ENCODE measurements at places on chromosomes 1 and 21.

GRCh38 chr1:111730706-111731105, 8.5 kb downstream of the INKA2 start:
- DNase-seq: no peak

GRCh38 chr1:82052563-82052962, 251.8 kb downstream of the ADGRL2 start:
- no peak for DNase-seq

DNA sequence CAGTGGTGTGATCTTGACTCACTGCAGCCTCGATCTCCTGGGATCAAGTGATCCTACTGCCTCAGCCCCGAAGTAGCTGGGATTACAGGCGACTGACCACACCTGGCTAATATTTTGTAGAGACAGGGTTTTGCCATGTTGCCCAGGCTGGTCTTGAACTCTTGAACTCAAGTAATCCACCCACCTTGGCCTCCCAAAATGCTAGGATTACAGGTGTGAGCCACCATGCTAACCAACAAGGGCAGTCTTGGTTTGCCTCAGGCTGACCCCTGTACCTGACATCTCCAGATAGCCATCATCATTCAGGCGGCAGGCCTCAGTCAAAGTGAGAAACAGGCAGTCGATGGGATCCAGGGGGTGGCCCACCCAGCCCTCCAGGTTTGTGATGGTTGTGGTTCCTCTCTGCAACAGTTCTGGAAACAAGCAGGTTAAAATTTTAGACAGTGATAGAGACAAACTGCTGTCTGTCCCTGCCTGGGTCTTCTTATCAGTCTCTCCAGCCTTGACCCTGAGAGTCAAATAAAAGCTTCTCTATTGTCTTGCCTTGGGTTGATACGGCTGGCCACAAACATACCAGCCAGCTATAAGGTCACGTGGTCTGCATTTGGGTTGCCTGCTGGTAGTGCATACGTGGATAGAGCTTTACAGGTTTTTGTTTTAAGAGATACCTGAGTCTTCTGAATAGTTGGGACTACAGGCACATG, 26.8 kb downstream of the UROD start:
- no peak for DNase-seq

GRCh38 chr1:116870300-116870699, 39.4 kb upstream of the PTGFRN start:
- no peak for DNase-seq

DNA sequence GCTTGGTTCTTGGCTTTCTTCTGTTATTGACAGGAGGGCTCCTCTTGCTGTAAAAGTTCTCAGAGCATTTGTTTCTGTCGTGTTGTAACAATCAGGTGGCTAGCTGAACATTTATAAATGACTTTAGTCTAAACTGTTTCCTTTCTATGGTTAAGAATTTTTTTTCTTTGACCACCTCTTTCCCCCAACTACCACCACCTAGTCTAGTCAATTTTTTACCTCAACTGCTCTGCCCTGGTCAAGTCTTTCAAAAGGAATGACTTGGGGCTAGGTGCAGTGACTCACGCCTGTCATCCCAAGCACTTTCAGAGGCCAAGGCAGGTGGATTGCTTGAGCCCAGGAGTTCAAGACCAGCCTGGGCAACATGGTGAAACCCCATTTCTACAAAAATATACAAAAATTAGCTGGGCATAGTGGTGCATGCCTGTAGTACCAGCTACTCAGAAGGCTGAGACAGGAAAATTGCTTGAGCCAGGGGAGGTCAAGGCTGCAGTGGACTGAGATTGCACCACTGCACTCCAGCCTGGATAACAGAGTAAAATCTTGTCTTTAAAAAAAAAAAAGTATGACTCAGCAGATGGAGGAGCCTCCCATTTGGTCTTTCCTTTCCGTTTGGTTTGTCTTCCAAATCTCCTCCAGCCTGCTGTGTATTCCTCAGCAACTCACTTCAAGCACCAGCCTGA, 40.7 kb downstream of the MAP3K21 start:
- no peak for DNase-seq

GRCh38 chr1:247281001-247281574, 25.2 kb downstream of the VN1R5 start:
- no peak for DNase-seq

- no peak for DNase-seq
These were observed 131.3 kb downstream of the TOMM20 start for GRCh38 chr1:234997201-234997895.

DNA sequence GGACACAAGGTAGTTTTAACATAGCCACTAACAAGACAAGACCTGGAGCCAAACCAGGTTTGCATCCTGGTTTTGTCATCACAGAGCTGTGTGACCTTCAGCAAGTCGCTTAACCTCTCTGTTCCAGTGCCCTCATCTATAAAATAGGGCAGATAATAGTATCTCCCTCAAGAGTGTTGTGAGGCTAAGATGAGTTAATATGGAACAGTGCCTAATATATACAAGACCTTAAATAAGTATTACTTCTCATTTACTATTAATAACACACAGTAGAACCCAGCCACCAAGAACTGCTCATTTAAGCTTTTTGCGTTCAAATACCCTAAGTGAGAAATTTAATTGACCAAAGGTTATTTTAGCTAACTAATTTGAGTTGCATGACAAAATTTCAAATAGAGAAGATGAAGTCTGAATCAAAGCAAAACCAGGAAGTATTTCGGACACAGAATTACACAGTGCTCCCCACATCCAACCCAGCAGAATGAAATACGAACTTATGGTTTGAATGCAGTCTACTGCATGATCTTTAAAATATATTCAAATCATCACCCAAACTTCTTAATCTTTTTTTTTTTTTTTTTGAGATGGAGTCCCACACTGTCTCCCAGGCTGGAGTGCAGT, 123.9 kb upstream of the KRTAP19-8 start:
- no peak for DNase-seq

GRCh38 chr1:181947441-181947840, 114.1 kb downstream of the ZNF648 start:
- no peak for DNase-seq

- DNase-seq: no peak
These were observed 59.6 kb downstream of the MEGF6 start for GRCh38 chr1:3551711-3552110.

GRCh38 chr21:34511181-34511580, 829 bp downstream of the KCNE1 start:
- DNase-seq: no peak

GRCh38 chr1:85983316-85983715, 173.3 kb downstream of the COL24A1 start:
- no peak for DNase-seq

DNA sequence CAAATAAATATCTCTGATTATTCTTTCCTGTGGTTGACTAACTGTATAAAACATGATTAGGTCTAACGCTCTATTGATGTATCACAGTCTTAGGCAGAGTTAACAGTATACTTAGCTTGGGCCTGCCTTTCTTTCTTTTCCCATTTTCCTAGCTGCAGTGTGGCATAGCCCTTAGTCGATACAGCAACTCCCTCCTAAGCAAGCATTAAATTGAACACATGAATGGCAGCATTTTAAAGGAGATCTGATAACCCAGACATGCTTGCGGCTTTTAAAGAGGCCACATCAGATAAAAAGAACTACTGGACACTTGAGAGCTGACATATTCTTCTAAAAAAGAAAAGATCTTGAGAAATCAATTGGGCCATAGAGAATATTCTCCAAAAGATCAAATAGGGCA, 312.0 kb upstream of the TMPRSS15 start:
- DNase-seq: no peak

DNA sequence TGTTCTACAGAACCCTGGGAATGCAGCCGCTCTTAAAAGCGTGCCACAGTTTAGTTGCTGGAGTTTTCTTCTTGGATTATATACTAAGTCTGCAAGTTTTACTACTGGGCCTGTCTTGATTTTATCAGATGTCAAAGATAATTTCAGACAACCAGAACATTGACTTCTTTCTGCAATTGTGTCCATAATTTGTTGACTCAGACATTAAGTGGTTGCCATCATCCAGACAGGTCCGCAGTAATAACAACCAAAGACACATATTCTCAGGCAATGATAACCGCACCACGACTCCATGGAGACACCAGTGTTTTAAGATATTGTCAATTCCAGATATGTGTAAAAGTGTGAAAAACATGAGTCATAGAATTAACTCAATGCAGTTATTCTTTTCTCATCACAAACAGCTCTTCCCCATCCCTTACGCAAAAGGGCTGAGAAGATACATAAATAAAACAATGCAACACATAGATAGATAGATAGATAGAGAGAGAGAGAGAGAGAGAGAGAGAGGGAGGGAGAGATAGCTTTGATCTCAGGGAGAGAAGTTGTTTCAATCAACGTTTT, 90.4 kb upstream of the FMN2 start:
- no peak for DNase-seq

- no peak for DNase-seq
These were observed 67.2 kb upstream of the FAM20B start for GRCh38 chr1:178958491-178958890.

GRCh38 chr1:118503752-118504151, 318.7 kb upstream of the SPAG17 start:
- DNase-seq: no peak

- DNase-seq: no peak
These were observed 17.9 kb downstream of the KRTAP10-1 start for GRCh38 chr21:44521928-44522752.

DNA sequence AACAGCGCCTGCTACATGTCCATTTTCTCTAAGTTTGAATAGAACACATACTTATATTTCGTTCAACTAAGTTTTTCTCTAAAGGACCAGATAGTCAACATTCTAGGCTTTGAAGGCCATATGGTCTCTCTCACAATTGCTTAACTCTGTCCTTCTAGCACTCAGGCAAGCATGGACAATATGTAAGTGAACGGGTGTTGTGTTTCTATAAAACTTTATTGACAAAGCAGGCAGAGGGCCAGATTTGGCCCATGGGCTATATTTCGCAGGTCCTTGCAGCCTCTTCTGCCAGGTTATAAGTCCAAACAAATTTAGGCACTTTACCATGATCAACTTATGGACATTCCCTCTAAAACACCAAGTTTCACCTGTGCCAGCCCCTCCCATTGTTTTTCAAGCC, 21.1 kb downstream of the KLHDC7A start:
- DNase-seq: no peak

- no peak for DNase-seq
These were observed 10.1 kb downstream of the KRTAP22-2 start for GRCh38 chr21:30580132-30580531.

GRCh38 chr21:40120940-40121575, 253.8 kb downstream of the PCP4 start:
- no peak for DNase-seq

- DNase-seq: no peak
These were observed 104.5 kb downstream of the KCNJ6 start for GRCh38 chr21:37811711-37812110.

DNA sequence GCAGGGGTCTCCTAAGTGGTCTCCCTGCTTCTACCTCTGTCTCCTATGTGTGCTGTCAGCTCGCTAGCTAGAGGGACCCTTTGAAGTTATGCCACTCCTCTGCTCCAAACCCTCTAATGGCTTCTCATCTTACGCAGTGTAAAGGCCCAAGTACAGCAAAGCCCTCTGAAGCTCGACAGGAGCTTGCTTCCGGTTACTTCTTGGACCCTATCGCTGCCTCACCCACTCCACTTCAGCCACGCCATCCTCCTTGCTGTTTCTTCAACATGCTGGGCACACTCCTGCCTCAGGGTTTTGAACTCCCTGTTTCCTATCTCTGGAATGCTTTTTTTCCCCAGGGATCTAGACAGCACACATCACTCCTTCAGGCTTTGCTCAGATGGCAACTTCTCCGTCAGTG, 102.3 kb upstream of the F3 start:
- DNase-seq: no peak

- DNase-seq: no peak
These were observed 687 bp upstream of the SEMA6C start for GRCh38 chr1:151147132-151147503.

DNA sequence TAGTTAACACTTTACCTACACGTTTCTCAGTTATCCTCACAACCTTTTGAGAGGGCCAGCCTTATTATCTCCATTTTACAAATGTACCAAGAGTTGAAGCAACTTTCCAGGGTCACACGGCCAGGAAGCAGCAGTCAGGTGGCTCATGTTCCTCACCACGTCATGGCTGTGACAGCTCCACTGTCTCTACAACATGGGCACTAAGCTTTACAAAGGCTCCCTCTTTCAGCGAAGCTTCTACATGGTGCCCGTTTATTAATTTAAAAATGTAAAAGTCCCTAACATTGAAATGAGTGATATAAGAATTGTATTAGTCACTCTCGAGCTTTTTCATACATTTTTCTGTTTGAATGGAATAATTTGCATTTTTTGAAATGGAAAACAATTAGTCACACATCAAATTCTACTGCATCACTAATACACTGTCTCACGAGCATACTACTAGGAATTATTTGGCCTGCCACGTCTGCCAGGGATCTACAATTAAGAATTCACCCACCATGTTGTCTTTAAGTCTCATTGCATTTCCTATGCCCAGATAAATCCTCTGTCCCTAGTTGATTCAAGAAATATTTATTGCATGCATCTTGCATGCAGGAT, 28.4 kb upstream of the LIN9 start:
- no peak for DNase-seq

GRCh38 chr1:15756143-15757015, 2.2 kb upstream of the FBLIM1 start:
- no peak for DNase-seq

GRCh38 chr21:26559099-26559498, 14.0 kb downstream of the CYYR1 start:
- DNase-seq: no peak

GRCh38 chr1:47842228-47842919, 154.8 kb downstream of the TRABD2B start:
- DNase-seq: no peak

GRCh38 chr1:153783233-153784190, 8.3 kb downstream of the SLC27A3 start:
- peak; percentile 81 for DNase-seq

GRCh38 chr1:201741763-201742342, 87.1 kb upstream of the IPO9 start:
- no peak for DNase-seq

DNA sequence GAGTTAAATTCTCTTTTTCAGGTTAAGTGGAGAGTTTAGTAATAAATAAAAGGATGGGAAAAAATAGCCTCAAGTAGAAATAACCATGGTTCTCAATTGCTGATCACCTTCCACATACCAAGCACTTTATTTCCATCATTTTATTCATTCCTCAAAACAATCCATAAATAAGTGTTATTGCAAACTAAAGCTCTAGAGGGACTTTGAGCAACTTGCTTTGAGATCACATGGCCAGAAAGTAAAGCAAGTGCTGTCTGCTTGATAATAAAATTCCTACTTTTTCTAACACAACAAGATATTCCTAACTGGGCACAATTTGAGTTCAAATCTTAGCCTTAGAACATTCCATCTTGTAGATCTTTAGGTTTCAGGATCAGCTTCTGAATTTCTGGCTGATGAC, 97.1 kb upstream of the C1orf87 start:
- DNase-seq: no peak

DNA sequence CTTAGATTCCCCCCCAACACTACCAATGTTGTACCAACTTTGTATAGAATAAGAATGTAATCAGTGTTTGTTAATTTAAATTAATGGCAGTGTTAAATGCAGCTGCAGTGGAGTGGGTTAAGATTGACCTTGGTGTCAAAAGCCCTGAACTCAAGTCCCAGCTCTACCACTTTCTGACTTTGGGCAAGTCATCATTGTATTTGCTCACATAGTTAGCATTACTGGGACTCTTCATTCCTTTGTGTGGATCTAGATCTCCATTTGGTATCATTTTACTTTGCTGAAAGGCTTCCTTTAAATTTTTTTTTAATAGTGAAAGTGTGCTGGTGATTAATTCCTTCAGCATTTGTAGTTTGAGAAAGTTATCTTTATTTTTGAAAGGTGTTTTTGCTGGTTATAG, 22.2 kb upstream of the PHGDH start:
- no peak for DNase-seq
